H1 (cell line): ENCODE measurements at places on chromosomes 2 and 18. TPM values are rescaled to one million over a fixed set of nuclear protein-coding genes. Genes with fewer than 3 reads are reported as not detected.

The HOXD4 gene
- total RNA-seq: not detected in 2 replicates

DNA sequence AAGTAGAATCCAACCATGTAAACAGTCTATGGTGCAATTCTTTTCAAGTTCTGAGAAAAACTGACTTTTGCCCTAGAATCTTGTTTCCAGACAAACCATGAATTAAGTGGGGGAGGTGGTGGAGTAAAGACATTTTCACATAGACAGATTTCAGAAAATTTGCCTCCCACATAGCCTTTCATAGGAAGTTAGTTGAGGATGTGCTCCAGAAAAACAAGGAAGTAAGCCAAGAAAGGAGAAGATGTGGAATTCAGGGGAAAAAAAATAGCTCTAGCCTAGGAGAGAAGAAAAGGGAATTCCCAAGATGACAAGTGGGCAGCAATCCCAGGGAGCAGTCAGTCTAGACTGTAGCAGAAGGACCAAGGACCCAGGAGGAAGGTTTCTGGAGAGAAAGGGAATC lies 17.4 kb downstream of the RUFY4 start:
- DNase-seq: no peak

The CERS6 gene
- 28.2 and 28.3 TPM in 2 replicates for total RNA-seq

The CPLX4 gene
- not detected in 2 replicates for total RNA-seq

GRCh38 chr2:79219383-79219988 lies 59.9 kb upstream of the REG3A start:
- peak; percentile 66 for DNase-seq

The IL1A gene
- 0.34 and 0.74 TPM in 2 replicates for total RNA-seq

GRCh38 chr2:38432820-38433606 lies 55.9 kb upstream of the ATL2 start:
- DNase-seq: no peak

The ADNP2 gene
- 61.1 and 61.6 TPM in 2 replicates for total RNA-seq

The GKN2 gene
- not detected in 2 replicates for total RNA-seq

The REG3A gene
- not detected in 2 replicates for total RNA-seq

The TCF7L1 gene
- total RNA-seq: 108 and 110 TPM in 2 replicates

GRCh38 chr18:23365602-23366001 lies 87.5 kb upstream of the RIOK3 start:
- DNase-seq: no peak

- DNase-seq: no peak
These were observed 10.9 kb downstream of the TMEM169 start for GRCh38 chr2:216092646-216093045.

DNA sequence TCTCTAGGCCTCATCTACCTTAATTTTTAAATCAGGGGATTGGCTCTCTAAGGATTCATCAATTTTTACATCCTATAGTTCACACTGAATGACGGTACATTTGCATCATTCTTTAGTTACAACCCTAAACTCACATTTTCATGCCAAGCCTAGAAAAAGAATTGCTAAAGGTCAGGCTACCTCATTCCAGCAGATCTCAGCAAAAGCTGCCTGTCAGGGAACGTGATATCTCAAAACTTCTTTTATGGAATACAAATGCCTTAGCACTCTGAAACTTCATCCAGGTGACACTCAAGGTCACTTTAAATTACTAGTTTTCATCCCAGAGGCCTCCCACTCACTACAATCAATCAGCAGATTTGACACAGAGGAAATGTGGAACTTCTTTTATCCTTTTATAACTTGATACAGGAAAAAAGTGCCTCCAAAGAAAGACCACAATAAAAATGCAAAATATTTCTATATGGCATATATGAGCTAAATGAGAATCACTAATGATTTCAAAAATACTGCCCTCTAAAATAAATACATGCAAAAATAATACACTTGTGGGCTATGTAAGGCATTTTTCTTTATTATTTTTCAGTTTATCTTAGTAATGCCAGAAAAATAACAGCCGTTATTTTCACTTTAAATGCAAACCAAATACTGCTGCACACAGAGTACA lies 91.5 kb downstream of the ARHGEF33 start:
- DNase-seq: no peak

The MOCOS gene
- 5.8 and 6.5 TPM in 2 replicates for total RNA-seq

GRCh38 chr2:159160412-159160811 lies 126.1 kb downstream of the WDSUB1 start:
- DNase-seq: no peak

- no peak for DNase-seq
These were observed 67.6 kb downstream of the RALBP1 start for GRCh38 chr18:9542924-9543323.

- no peak for DNase-seq
These were observed 142.3 kb upstream of the ZFP36L2 start for GRCh38 chr2:43368483-43369385.

DNA sequence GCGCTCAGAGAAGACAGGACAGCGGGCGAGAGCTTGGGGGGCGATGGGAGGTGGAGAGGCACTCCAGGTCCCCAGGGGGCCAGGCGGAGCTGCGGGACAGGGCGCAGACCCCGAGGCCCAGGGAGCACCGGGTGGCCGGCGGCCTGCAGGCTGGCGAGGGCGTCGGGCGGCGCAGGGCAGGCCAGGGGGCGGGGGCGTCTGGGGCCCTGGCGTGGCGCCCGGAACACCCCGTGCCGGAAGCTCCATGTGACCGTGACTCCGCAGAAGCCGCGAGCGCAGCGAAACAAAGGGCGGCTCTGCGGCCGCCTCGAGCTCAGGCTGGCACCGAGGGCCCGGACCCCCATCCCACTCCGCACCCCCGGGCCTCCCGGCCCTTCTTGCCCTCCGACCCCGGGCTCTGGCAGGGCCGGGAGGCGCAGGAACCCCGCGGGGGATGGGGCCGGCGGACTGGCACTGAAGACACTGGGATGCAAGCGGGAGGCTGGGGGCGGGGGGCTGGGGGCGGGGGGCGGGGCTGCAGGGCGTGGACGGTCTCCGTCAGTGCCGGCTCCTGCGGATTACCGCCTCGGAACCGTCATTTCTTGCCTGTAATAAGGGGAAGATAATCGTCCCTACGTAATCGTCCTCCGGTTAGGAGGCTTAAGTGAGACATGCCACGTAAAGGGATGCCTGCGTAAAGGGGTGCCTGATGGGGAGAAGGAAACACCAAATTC lies 19.1 kb downstream of the SH2D6 start:
- DNase-seq: peak; percentile 82

The MAL gene
- not detected in 2 replicates for total RNA-seq

DNA sequence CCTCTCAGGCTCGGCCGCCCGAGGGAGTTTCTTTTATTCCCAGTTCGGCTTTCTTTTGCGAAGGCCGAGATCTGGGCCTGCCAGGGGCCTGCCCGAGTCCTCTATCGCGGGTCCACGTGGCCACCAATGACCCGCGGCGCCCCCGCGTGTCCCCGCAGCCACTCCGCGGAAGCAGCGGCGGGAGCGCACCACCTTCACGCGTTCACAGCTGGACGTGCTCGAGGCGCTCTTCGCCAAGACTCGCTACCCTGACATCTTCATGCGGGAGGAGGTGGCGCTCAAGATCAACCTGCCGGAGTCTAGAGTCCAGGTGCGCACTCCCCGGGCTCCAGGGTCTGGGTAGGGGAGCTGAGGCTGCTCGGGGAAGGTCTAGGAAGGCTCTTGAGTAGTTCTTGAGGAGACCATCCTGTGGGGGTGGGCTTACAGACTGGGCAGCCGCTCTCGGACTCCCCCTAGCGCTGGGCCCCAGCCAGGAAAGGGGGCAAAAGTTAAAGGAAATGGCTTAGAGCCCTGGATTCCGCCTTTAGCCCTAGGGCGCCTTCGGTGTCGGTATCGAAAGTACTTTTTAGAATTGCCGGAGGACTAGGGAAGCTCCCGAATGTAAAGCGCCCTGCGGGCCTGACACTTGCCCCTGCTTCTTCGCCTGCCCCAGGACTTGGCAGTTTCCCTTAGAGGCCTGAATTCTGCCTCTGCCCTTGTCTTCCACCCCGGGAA lies 3.4 kb downstream of the OTX1 start:
- DNase-seq: peak; percentile 80
